Thymus (tissue), 14 donors: ENCODE measurements at places on chromosomes 6 and 20.
A peak's percentile ranks its signal among the peaks of the same experiment; 100 is the strongest.

DNA sequence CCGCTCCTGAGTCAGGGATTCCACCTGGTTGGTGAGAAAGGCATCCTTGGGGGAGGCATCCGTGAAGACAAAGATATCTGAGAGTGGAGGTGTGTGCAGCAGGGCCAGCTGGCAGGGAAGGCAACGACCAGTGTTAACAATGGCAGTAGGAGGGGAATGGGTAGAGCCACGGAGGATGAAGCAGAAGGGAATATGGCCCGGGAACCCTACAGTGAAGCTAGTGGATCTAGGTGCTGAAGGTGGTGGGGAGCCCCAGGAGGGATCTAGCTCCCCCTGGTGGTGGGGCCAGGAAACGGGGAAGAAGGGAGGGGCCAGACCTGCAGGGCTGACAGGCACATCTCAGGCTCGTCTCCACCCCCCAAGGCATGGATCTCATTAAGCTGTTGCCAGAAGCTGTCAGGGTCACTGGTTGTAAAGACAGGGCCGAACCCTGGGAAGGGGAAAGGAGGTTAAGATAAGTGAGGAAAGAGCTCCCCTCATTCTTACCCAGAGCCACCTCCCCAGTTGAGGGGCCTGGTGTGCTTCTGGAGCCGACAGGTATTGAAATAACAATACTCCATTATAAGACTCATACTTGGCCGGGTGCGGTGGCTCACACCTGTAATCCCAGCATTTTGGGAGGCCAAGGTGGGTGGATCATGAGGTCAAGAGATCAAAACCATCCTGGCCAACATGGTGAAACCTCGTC lies 7.3 kb downstream of the VWA7 start:
- no peaks in the 10 kb centered on the region for H3K27me3 ChIP-seq
- peak; percentile 80 for DNase-seq
- H3K4me1 ChIP-seq, result peaks cover 21% of the 10 kb centered on the region
- no peak overlapping the region for H3K4me3 ChIP-seq

GRCh38 chr6:36195471-36196112 lies 952 bp upstream of the BRPF3 start:
- peaks cover 20% of the 10 kb centered on the region for H3K4me1 ChIP-seq
- DNase-seq, result no peak
- H3K27me3 ChIP-seq, result no peaks in the 10 kb centered on the region
- H3K36me3 ChIP-seq, result peaks cover 4% of the 10 kb centered on the region
- peak overlapping the region; percentile 81 for H3K27ac ChIP-seq

DNA sequence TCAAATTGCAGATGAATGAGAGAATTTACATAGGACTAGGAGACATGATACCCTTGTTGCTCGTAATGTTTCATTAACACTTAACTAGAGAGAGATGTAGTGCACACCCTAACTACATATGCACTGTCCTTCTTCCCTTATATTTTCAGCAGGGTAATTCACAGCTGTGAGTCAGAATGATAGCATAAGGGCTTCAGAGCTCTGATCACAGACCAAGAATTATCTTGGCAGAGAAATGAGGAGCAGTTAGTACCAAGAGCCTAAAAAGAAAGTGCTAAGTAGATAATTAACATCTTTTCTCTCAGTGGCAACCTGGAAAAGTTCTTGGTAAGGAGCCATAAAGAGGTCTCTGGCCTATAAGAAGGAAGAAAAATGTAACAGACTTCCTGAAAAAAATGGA lies 35.8 kb downstream of the GRIK2 start:
- H3K4me1 ChIP-seq, result no peaks in the 10 kb centered on the region
- H3K4me3 ChIP-seq, result no peak overlapping the region
- no peaks in the 10 kb centered on the region for H3K27me3 ChIP-seq
- no peaks in the 10 kb centered on the region for H3K36me3 ChIP-seq
- no peak for DNase-seq

GRCh38 chr6:108945681-108946159 lies 97.5 kb downstream of the ARMC2 start:
- no peaks in the 10 kb centered on the region for H3K27me3 ChIP-seq
- no peaks in the 10 kb centered on the region for H3K36me3 ChIP-seq
- peaks cover 8% of the 10 kb centered on the region for H3K4me1 ChIP-seq
- no peak for DNase-seq
- H3K27ac ChIP-seq, result peak overlapping the region; percentile 26

DNA sequence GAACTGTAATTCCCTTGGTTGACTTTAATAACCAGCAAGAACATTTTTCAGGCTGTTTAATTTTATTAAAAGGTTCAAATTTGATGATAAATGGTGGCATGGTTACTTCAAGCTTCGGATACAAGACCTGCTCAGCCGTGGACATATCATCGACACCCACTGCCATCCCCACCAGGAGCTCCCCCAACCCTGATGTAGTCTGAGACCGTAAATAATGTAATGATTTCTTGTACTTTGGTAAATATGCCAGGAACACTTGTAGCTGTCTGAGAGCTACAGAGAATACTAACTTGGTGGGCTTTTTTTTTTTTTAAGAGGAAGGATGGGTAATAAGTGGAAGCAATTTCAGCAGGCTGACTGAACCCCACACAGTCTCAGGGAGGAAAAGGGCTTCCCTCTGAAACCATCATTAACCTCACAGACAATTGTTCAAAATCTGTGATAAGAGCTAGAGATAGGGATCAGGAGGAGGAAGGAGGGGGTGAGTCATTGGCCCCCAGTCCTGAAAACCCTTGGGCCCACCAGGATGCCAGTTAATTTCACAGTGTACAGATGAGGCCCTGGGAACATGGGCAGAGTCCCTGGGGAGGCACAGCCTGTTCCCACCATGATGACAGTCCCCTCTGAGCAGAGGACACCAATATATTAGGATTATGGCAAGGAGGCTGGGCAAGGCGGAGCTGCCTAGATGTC lies 56.0 kb downstream of the APCDD1L start:
- no peaks in the 10 kb centered on the region for H3K4me1 ChIP-seq
- no peak for DNase-seq
- H3K36me3 ChIP-seq, result no peaks in the 10 kb centered on the region
- H3K27me3 ChIP-seq, result no peaks in the 10 kb centered on the region
- H3K27ac ChIP-seq, result no peak overlapping the region

DNA sequence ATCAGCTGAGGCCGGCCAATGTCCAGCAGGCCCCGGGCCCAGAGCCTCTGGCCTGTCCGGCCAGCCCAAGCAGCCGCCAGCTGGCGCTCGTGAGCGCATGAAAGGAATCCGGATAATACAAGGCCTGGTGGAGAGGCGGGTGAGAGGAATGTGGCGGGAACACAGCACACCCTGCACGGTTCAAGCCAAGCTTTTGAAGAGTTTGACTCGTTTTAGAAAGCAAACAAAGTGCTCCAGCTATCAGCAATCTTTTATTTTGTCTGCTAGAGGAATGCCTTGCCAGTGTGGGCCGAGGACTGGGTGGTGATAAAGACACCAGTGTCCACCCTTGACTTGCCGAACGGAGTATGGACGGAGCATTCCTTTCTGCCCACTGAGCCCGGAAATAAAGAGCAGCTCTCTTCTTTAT lies 9.3 kb upstream of the NEDD9 start:
- DNase-seq, result no peak
- no peaks in the 10 kb centered on the region for H3K27me3 ChIP-seq
- no peaks in the 10 kb centered on the region for H3K36me3 ChIP-seq
- H3K27ac ChIP-seq, result no peak overlapping the region

- DNase-seq, result no peak
- peak overlapping the region; percentile 22 for H3K27ac ChIP-seq
- no peak overlapping the region for H3K4me3 ChIP-seq
- no peaks in the 10 kb centered on the region for H3K36me3 ChIP-seq
- no peaks in the 10 kb centered on the region for H3K27me3 ChIP-seq
- H3K4me1 ChIP-seq, result peaks cover 19% of the 10 kb centered on the region
Measured at GRCh38 chr6:129748901-129749748, 39.1 kb upstream of the ARHGAP18 start.

DNA sequence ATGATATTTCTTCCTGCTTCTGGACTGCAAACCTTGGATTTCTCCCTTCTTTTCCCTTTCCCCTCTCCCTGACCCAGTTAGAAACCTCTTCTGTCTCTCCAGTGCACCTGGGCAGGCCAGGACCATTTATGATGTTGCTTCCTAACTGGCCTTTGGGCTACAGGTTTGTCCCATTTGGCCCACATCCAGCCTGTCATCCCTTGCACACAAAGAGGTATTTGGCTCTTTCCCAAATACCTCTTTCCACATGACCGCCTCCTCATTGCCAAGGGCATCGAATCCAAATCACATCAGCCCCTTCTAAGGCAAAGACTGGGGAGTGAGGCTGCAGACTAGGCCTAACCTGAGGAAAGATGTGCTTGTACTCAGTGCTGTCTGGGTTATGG lies 13.6 kb downstream of the FGD2 start:
- H3K4me1 ChIP-seq, result peaks cover 5% of the 10 kb centered on the region
- no peaks in the 10 kb centered on the region for H3K36me3 ChIP-seq
- no peak overlapping the region for H3K27ac ChIP-seq
- no peak for DNase-seq
- no peak overlapping the region for H3K4me3 ChIP-seq

DNA sequence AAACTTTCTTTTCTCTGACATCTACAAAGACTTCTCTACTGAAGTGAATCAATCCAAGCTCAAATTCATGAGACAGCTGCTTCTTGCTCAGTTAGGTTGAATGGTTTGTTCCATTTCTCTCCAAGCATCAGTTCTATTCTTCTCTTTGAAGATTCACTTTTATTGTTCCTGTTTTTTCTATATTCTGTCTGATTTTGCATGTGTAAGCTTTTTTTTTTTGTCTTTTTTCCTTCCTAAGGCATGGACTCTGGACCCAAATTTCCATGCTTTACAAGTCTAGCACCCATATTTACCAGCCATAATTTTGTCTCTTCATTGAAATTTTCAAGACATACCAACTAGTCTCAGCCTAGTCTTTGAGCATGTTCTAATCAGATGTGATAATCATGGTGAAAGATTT lies 25.9 kb upstream of the STXBP5 start:
- no peaks in the 10 kb centered on the region for H3K36me3 ChIP-seq
- no peaks in the 10 kb centered on the region for H3K27me3 ChIP-seq
- no peaks in the 10 kb centered on the region for H3K4me1 ChIP-seq
- no peak overlapping the region for H3K4me3 ChIP-seq

- no peak overlapping the region for H3K27ac ChIP-seq
- H3K4me3 ChIP-seq, result no peak overlapping the region
- peaks cover 9% of the 10 kb centered on the region for H3K4me1 ChIP-seq
- DNase-seq, result no peak
- no peaks in the 10 kb centered on the region for H3K36me3 ChIP-seq
Measured at GRCh38 chr6:35370124-35370741, 27.9 kb downstream of the PPARD start.

- no peaks in the 10 kb centered on the region for H3K27me3 ChIP-seq
- H3K27ac ChIP-seq, result no peak overlapping the region
- H3K4me3 ChIP-seq, result no peak overlapping the region
- DNase-seq, result no peak
- H3K36me3 ChIP-seq, result peaks cover 3% of the 10 kb centered on the region
- H3K4me1 ChIP-seq, result no peaks in the 10 kb centered on the region
Measured at GRCh38 chr20:10609276-10609675, 64.5 kb downstream of the JAG1 start.

DNA sequence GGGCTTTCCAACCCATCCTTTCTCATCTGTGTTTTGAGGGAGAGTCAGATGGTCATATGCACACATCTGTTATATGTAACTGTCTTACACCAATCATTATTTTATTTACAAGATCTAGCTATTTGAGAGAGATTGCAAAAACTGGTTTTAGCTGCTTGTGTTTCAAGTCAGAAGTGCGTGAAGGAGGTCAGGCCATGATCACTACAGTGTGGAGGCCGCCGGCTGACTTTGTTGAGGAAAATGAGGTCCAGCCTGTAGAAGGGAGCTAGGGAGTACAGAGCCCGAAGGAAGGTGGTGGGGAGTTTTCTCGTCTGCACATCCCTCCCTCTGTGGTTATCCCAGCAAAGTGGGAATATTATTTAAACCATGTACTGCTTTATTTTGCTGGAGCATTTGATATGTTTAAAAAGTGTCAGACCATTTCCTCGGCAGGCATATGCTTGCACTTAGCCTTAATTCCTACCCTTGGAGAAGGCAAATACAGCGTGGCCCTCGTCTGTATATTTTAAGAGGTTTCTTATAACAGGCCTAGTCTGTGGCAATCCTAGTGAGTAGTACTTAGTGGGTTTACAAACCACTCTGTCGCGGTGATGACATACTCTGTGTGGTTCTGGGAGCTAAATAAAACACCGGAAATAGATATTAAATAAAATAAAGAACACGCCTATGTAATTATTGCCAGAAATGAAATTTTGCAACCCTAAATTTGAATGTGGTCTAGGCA lies 95.6 kb downstream of the UST start:
- no peak overlapping the region for H3K4me3 ChIP-seq
- H3K27me3 ChIP-seq, result no peaks in the 10 kb centered on the region
- H3K4me1 ChIP-seq, result no peaks in the 10 kb centered on the region
- H3K36me3 ChIP-seq, result no peaks in the 10 kb centered on the region
